ELF-1 (cell line): ENCODE measurements at places on chromosomes 2 and 18.

GRCh38 chr2:126876631-126877030 is 22.1 kb upstream of the TEX51 start:
- peak; percentile 91 for DNase-seq

DNA sequence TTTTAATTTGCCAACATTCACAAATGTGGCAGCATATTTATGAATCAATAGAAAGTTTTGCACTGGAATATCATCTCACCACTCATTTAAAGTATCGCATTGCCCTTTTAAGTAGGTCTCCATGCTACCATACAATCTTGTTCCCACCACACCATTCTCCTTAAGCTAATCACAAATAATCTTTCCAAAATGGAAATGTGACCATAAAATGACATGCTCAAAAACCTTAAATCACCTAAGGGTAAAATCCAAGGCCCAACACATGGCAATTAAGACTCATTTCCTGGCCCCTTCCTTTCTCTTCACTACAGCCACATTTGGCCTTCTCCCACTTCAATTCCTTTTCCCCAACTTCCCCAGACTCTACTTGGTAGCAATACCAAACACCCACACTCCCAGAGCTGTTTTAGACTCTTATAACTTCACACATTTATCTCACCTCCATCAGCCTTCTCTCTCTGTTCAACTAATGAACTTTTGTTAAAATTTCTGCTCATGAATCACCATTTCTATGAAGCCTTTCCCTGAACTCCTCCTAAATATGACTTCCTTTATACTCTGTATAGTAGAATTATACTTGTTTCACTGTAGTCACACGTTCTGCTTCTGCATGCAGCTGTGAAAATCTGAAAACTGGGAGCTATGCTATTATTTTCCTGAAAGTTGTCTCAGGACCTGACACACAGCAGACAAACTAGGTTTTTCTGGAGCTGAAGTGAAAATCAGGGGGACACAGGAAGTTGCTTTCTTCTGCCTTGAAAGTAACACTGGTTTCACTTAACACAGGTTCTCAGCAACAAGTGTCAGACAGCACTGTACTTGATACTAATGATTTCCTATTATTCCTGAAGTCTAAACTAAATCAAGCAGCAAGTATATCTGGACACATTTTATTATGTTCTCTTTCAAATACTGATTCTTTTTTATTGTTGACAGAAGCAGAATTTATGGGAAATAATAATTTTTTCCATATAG is 303.9 kb downstream of the ZEB2 start:
- DNase-seq: no peak

GRCh38 chr18:64331419-64331818 is 182.5 kb upstream of the LINC00305 start:
- no peak for DNase-seq

- no peak for DNase-seq
These were observed 116.1 kb upstream of the OTX1 start for GRCh38 chr2:62934517-62934916.

DNA sequence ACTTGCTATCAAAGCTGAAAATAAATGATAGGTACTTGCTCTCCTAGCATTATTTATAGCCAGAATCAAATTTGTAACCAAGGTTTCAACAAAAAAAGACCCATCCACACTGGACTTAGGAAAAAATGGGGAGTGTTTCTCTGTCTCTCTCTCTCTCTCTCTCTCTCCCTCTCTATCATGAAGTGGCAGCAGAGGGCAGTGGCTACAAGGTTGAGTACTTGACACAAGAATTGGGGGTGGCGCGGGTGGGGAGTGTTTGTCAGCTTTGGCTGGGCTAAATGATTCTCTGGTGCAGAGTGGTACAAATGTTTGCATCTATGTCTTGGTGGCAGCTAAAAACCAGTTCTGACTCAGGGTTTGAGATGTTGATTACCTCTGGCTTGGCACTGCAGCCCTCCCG is 85.0 kb downstream of the RBM43 start:
- no peak for DNase-seq

GRCh38 chr2:185638771-185639170 is 99.8 kb upstream of the FSIP2 start:
- DNase-seq: no peak

DNA sequence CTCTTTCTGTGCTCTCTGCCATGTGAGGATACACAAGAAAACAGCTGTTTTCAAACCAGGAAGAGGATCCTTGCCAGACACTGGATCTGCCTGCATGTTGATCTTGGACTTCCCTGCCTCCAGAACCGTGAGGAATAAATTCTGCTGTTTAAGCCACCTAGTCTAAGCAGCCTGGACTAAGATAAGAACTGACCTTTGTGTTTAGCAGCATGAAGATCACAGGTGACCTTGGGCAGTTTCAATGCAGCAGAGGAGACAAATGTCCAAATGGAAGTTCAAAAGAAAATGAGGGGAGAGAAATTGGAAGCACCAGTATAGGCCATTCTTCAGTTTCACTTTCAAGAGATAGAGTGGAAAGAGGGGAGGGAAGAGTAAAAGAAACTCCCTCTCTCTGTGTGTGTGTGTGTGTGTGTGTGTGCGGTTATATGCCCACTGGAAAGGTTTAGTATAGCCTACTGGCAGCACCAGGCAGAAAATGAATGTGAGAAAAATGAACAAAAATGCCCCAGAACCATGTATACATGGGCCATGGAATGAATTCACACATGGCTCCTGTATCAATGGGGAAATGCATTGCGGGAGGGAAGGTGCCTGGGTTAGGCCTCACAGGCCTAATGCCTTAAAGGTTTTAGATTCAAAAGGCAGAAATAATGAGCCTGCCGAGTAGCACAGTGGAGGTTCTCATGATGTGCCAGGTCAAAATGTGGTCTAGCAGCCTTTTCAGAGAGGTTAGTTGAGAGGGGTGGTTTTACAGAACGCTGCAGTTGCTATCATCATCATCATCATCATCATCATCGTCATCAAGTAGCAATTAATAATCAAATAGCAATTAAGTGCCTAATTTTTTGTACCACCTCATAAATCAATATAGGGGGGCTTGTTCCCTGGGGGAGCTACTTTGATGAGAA is 1.1 kb upstream of the CERS6 start:
- DNase-seq: no peak

GRCh38 chr2:12008425-12009061 is 262.1 kb downstream of the LPIN1 start:
- no peak for DNase-seq

GRCh38 chr18:9454061-9454703 is 21.1 kb upstream of the RALBP1 start:
- no peak for DNase-seq

GRCh38 chr2:175597286-175597685 is 404.8 kb downstream of the LNPK start:
- no peak for DNase-seq

- no peak for DNase-seq
These were observed 236.0 kb upstream of the HDAC4 start for GRCh38 chr2:239636808-239637207.

DNA sequence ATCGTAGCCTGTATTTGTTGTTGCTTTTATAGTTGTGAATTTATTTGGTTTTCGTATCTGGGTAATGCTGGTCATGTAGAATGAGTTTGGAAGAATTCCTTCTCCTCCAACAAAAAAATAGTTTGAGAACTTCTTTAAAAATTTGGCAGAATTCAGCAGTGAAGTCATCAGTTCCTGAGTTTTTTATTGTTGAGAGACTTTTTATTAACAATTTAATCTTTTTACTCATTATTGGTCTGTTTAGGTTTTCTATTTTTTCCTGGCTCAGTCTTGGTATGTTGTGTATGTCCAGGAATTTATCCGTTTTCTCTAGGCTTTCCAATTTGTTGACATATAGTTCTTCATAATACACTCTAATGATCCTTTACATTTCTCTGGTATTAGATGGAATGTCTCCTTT is 1613.3 kb upstream of the PIK3C3 start:
- no peak for DNase-seq

DNA sequence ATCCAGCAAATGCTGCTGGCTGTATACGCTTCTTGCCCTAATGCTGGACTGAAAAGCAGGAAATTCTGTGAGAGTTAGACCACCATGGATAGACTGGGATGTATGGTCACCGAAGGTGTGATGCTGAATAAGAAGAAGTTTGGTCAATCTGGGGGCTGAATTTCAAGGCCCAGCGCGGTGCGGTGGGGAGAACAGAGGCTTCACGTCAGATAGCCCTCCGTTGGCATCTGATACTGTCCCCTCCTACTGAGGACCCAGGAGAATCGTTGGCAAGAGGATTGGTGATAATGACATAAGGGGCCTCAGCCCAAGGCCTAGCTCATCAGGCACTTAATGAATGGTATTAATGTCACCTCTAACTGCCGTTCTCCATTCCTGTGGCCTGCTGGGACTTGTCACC is 97.3 kb upstream of the ST3GAL5 start:
- DNase-seq: no peak

DNA sequence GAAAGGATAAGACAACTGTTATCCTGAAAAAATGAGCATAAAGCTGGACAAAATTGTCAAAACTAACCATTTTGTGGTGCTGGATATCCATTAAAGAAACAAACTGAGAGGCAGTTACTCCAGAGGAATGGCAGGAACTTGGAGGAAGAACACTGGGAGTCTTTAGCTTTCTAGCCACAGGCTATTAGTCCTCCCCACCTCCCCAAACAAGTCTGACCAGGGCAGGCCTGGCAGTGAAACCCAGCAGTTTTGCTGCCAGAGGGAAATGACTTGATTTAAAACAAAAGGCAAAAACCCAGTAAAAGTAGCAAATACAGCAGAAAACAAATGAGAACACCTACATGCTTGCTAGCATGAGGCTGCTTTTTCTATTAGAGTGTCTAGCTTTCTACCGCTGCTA is 34.9 kb downstream of the OSBPL1A start:
- DNase-seq: peak; percentile 88

DNA sequence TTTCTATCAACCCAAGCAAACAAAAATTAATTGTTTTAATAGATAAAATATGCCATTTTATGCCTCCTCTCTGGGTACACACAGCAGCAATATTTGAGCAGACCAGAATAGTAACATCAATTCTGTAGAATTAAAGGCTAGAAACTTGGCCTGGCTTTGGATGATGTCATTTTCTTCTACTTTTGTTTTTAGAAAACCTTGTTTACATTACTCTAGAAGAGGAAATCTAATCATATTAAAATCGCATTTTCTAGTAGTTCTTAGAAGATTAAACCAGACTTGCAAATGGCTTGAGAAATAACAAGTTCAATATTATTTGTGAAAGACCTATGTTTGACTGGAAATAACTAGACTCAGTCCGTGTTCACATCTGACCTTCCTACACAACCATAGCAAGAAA is 102.3 kb upstream of the RFX8 start:
- DNase-seq: no peak

DNA sequence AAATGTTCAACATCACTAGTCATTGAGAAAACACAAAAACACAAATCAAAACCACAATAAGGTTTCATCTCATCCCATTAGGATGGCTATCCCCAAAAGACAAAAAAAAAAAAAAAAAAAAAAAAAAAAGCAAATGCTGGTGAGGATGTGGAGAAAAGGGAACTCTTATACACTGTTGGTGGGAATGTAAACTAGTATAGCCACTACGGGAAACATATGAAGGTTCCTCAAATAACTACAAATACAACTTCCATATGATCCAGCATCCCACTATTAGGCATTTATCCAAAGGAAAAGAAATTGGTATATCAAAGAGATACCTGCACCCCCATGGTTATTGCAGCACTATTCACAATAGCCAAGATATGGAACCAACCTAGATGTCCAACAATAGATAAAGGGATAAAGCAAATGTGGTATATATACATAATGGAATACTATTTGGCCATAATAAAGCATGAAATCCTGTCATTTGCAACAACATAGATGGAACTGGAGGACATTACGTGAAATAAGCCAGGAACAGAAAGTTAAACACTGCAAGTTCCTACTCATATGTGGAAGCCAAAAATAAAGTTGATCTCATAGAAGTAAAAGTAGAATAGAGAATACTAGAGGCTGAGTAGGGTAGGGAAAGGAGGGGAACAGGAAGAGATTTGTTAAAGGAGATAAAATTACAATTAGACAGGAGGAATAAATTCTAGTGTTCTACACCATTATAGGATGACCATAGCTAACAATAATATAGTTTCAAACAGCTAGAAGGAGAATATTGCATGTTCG is 8.4 kb downstream of the POLR1A start:
- no peak for DNase-seq

- no peak for DNase-seq
These were observed 53.9 kb downstream of the RTTN start for GRCh38 chr18:70151614-70152013.

DNA sequence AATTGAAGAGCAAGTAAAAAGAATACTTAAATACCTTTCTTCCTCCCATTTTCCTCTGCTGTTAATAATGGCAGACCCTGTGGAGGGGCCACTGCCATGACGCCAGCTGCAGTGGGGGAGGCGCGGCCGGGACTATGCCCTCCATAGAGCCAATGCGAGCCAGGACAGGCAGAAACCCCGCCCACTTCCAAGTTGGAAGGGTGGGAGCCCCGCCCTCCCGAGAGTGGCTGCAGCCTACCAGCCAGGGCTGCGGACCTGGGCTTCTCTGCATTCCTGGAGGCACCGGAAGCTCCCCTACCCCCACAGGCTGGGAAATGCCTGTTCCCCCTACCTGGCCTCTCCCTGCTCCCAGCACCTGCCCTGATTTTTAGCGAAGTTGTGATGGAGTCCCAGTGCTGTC is 439.4 kb upstream of the CDH19 start:
- DNase-seq: peak; percentile 5

DNA sequence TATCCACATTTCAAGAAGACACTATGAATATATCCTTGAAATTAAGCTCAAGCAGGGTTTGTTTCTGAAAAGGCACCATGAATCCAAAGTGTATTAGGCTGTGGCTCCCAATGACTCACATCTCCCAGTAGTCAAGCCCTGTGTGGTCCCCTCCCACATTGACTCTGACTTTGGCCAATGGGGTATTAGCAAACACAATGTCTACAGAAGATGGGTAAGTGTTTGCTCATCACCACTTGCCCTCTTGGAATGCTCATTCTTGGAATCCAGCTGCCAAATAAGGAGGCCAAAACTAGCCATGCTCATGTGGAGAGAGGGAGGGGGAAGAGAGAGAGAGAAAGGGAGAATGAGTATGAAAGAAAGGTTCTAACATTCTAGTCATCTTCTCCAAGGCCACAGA is 490.0 kb downstream of the TXNL1 start:
- DNase-seq: no peak

GRCh38 chr2:167925758-167926157 is 321.6 kb downstream of the STK39 start:
- DNase-seq: no peak

GRCh38 chr2:68435615-68436014 is 31.5 kb downstream of the FBXO48 start:
- DNase-seq: no peak

DNA sequence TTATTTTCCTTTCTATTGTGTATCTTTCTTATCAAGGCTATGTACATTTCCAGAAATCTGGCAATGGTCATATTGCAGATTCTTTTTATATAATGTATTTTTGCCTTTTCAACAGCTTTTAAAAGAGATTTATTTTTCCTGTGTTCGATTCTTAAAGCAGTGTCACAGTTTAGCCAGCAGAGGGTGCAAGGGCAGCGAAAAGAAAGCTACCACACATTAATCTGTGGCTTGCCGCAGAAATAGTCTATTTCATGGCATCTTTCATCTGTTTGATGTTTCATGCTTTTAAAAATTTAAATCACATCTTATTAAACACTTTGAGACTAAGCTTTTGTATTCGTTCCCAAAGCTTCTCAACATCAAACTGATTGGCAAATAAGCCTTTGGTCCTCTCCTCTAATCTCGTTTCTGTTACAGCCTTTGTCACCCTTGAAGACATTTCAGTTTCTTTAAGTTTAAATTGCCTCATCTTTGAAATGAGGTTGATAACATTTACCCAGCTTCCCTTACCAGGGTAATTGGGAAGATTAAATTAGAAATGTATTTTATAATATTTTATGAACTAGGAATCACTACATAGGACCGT is 73.3 kb downstream of the PIK3C3 start:
- DNase-seq: no peak
